ENCODE measurements at places on chromosomes 5 and 9. TPM values are rescaled to one million over a fixed set of nuclear protein-coding genes. Genes with fewer than 3 reads are reported as not detected.

GRCh38 chr9:134863941-134864820 lies 16.4 kb upstream of the FCN2 start:
- H3K4me1 ChIP-seq = no peaks in the 10 kb centered on the region
- no peak overlapping the region for H3K4me3 ChIP-seq
- H3K27ac ChIP-seq = no peak overlapping the region
- no peaks in the 10 kb centered on the region for H3K27me3 ChIP-seq

DNA sequence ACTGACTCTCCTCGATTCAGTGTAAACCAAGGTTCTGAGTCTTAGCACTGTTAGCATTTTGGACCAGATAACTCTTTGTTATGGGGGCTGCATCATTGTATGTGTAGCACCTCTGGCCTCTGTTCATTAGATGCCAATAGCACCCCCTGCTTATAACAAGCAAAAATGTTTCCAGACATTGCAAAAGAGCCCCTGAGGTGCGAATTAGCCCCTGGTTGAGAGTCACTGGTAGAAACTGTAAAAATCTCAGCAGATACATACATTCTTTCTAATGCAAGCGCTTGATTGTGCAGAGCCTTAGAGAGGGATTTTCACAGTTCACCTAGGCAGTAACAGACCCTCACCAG lies 2.8 kb downstream of the ADRB2 start:
- H3K4me3 ChIP-seq = peak overlapping the region; percentile 2
- H3K36me3 ChIP-seq = no peaks in the 10 kb centered on the region
- H3K27ac ChIP-seq = no peak overlapping the region

- no peak overlapping the region for H3K4me3 ChIP-seq
- H3K4me1 ChIP-seq = no peaks in the 10 kb centered on the region
- H3K27ac ChIP-seq = no peak overlapping the region
- H3K27me3 ChIP-seq = no peaks in the 10 kb centered on the region
- H3K36me3 ChIP-seq = no peaks in the 10 kb centered on the region
- DNase-seq = no peak
Measured at GRCh38 chr5:154571325-154572035, 93.5 kb upstream of the HAND1 start.

GRCh38 chr9:36961561-36962325 lies 72.3 kb downstream of the PAX5 start:
- no peak overlapping the region for H3K27ac ChIP-seq
- no peak overlapping the region for H3K4me3 ChIP-seq
- no peaks in the 10 kb centered on the region for H3K4me1 ChIP-seq
- H3K27me3 ChIP-seq = no peaks in the 10 kb centered on the region

- H3K4me1 ChIP-seq = no peaks in the 10 kb centered on the region
- no peak overlapping the region for H3K27ac ChIP-seq
- no peak for DNase-seq
- no peaks in the 10 kb centered on the region for H3K27me3 ChIP-seq
- no peaks in the 10 kb centered on the region for H3K36me3 ChIP-seq
Measured at GRCh38 chr9:99682870-99683269, 138.8 kb upstream of the NR4A3 start.

DNA sequence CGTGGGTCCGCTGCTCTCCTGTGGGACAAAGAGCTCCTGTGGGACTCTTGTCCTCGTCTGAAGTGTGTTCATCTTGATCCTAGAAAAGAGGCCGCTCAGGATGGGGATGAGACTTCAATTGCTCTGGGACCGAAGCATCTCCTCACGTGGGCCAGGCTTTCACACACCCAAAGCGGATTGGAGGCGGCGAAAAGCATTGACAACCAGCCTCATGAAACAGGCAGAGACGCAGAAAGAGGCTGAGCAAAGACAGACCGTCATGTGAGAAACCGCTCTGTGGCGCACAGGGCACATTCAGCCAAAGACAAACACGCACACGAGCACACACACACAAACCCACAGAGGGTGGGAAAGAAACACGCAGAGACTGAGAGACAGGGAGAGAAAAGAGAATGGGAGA lies 479.5 kb downstream of the SPATA31A7 start:
- no peaks in the 10 kb centered on the region for H3K27me3 ChIP-seq
- H3K27ac ChIP-seq = no peak overlapping the region
- no peak overlapping the region for H3K4me3 ChIP-seq

DNA sequence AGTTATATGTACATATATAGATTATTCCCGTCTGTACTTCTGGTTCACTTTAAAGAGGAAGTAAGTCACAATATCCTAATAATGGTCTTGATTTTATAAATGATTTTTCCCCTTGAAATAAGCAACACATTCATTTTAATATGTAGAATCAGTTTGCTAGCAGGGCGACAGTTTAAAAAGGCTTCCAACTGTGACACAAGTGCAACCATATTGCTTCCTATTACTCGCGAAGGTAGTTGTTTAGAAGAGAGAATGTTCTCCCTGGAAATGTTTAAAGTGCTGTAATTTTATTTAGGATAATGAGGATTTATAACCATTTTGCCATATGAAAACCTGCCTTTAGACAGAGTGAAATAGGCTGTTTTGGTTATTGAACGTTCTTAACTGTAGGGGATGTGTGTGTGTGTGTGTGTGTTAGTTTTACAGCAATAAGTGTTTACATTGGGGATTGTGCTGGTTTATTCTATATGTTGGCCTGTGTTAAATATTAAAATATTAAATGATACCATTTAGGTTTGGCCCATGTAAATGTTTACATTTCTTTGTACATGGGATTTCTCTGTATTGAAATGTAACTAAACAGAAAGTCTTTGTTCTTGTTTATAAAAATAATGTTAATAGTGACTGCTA lies 138.3 kb downstream of the PBX3 start:
- DNase-seq = no peak
- no peaks in the 10 kb centered on the region for H3K27me3 ChIP-seq

Gene DPYSL3
- total RNA-seq = 32.2 TPM

Gene PCDHGA3
- 0.10 TPM for total RNA-seq

Gene SCGB3A2
- total RNA-seq = 0.67 TPM

Gene SOHLH1
- not detected for total RNA-seq
